ENCODE measurements at places on chromosomes 5 and 9. TPM values are rescaled to one million over a fixed set of nuclear protein-coding genes. Genes with fewer than 3 reads are reported as not detected.

DNA sequence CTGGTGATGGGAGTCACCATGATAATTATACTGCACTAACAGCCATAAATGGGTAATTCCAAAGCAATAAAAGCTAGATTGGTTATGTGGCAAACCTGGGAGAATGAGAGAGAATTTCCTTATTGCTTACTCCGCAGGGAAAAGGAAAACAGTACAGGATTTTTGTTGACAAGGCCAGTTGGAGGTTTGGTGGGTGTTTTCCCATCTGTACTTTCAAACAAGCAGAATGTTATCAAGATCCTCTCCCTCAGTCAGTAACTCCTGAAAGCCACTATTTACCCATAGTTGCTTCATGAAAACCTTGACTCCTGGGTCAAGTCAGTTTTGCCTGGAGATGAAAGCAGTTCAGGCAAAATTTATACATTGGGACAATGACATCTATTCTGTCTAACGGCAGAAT lies 26.4 kb downstream of the IL9 start:
- H3K27me3 ChIP-seq: no peaks in the 10 kb centered on the region
- no peaks in the 10 kb centered on the region for H3K36me3 ChIP-seq
- H3K27ac ChIP-seq: no peak overlapping the region
- no peak overlapping the region for H3K4me3 ChIP-seq

- peaks cover 41% of the 10 kb centered on the region for H3K36me3 ChIP-seq
- no peak overlapping the region for H3K27ac ChIP-seq
- H3K27me3 ChIP-seq: no peaks in the 10 kb centered on the region
- H3K4me3 ChIP-seq: no peak overlapping the region
- no peak for DNase-seq
Observed at GRCh38 chr9:33464045-33464636, 9.6 kb downstream of the NOL6 start.

DNA sequence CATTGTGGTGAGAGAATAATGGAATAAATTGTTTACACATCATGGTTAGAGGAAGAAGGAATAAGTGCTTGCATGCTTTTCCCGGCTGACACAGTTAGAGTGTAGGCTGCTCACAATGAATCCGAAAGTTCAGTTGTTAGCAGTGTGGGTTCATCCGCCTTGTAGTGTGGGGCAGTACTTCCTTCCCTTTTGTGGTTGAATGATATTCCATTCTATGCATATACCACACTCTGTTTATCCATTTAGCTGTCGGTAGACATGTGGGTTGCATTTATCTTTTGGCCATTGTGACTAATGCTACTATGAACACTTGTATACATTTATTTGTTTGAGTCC lies 84.0 kb downstream of the COL5A1 start:
- no peak overlapping the region for H3K27ac ChIP-seq
- H3K36me3 ChIP-seq: no peaks in the 10 kb centered on the region
- H3K4me1 ChIP-seq: no peaks in the 10 kb centered on the region
- no peaks in the 10 kb centered on the region for H3K27me3 ChIP-seq

DNA sequence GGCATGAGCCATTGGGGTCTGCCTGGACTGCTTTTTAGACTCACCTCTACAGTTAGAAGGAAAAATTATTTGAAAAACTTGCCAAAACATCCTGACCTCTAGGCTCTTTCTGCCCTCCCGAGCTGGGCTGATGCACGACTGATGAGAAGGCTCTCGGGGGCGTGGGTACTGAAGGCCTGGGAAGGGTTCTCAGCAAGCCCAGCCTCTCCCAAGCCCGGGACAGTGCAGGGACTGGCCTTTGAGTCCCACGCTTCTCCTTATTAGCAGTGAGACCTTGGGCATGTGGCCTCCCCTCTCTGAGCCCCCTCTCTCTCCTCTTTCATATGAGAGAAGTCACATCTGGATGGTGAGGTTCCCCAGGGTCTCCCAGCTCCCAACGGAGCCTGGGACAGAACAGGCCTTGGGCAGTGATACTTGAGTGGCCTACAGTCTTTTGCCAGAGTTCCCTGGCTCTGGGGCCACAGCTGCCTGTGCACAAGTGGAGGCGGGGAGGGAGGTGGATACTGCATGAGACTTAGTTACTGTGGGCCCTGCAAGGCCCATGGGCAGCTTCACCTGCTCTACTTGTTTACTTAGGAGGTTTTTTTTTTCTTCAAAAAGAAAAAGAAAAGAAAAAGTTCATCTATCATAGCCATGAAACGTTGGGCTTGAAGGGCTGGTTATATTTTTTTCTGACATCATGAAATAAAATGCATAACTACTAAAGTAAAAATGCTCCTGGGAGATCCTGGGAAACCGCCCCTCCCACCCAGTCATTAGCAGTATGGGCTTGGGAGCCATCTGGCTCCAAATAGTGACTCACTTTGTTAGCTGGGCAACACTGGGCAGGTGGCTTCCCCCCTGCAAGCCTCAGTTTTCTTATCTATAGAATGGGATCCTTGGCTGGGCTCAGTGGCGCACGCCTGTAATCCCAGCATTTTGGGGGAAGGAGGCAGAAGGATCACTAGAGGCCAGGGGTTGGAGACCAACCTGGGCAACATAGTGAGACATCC lies 139.4 kb downstream of the GAPVD1 start:
- no peak overlapping the region for H3K27ac ChIP-seq
- no peak for DNase-seq
- no peaks in the 10 kb centered on the region for H3K27me3 ChIP-seq

GRCh38 chr5:98846520-98846919 lies 73.1 kb downstream of the RGMB start:
- no peaks in the 10 kb centered on the region for H3K27me3 ChIP-seq
- no peak overlapping the region for H3K4me3 ChIP-seq
- H3K36me3 ChIP-seq: no peaks in the 10 kb centered on the region
- no peak for DNase-seq
- no peak overlapping the region for H3K27ac ChIP-seq

DNA sequence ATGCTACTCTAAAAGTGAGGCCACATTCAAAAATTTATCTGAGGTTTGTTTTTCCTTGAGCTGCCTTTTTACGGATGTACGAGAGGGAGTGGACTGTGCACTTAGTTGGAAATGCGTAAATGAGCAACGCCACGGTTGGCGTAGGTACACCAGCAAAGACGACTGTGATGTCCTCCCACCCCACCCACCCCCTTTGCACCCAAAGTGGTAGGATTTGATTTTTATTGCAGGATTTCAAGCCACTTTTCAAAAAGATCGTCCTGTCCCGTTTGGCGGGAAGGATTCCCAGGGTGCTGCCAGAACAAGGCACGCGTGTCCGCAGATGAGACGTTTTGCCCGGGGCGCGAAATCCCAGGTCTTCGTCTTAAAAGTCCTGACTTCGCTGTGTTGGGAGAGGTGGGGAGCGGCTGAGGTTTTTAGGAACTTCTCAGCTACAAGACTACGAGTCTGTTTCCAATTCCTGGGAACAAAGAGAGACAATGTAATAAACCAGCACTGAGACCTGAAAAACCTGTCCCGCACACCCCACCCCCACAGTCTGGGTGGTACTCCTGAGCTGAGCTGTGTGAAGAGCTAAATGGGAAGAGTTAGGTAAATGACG lies 1.0 kb upstream of the TLE1 start:
- H3K27ac ChIP-seq: no peak overlapping the region
- no peak overlapping the region for H3K4me3 ChIP-seq
- no peak for DNase-seq
- H3K27me3 ChIP-seq: no peaks in the 10 kb centered on the region
- no peaks in the 10 kb centered on the region for H3K36me3 ChIP-seq

- peak overlapping the region; percentile 45 for H3K4me3 ChIP-seq
- peaks cover 44% of the 10 kb centered on the region for H3K4me1 ChIP-seq
- no peaks in the 10 kb centered on the region for H3K36me3 ChIP-seq
- no peak for DNase-seq
Observed at GRCh38 chr5:160466116-160466515, 44.5 kb downstream of the PTTG1 start.

DNA sequence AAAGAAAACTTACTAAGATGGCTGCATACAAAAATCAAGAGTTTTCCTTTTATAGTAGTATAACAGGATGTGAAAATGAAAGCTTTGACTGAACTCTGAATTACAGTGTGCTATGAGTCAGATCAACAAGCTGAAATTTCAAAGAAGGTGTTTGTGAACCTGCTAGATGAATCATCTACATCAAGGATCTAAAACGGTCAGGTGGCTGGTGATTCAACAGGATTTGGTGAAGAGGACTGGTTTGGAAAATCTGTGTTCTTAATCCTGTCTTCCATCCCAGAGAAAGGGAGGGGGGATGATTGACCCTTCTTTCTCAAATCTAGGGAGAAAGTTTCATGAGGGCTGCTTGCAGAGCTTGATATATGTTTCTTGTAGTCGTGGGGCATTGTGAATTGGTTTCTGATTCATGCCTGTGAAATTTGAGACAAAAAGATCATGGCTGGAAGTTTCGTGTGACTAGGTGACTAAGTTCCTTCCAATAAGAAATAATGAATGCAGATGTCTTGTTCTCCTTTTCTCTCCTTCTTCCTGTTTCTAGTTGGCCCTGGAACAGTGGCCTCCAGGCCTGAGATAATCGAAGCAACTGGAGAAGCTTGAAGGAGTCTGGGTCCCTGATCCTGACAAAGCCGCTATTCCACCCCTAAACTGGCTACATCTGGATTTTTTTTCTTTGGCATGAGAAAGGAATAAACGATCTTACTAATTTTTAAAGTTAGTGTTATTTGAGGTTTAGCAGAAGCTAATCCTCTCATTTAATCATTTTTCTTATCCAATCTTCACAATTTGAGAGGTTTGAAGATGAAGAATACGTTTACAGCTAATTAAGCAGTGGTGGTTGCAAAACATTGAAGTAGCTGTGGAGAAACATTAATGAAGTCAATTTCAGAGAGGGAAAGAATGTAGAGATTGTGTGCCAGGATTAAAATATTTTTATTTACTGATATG lies 67.2 kb downstream of the MRPS30 start:
- H3K4me3 ChIP-seq: 0 out of 2 replicates have a peak overlapping the region, but pooled peaks have one; percentile 18
- DNase-seq: peak; percentile 55
- peak overlapping the region; percentile 87 for H3K27ac ChIP-seq
- H3K4me1 ChIP-seq: peaks cover 11% of the 10 kb centered on the region
- H3K27me3 ChIP-seq: no peaks in the 10 kb centered on the region

GRCh38 chr5:20446121-20446520 lies 458.1 kb upstream of the CDH18 start:
- H3K4me1 ChIP-seq: no peaks in the 10 kb centered on the region
- no peak overlapping the region for H3K27ac ChIP-seq
- H3K27me3 ChIP-seq: no peaks in the 10 kb centered on the region
- H3K36me3 ChIP-seq: no peaks in the 10 kb centered on the region
- H3K4me3 ChIP-seq: no peak overlapping the region

The LCN12 gene
- polyA plus RNA-seq: 0.19 TPM

The TRIO gene
- 11.2 TPM for polyA plus RNA-seq

The NTNG2 gene
- polyA plus RNA-seq: not detected

The IL13 gene
- polyA plus RNA-seq: 0.15 TPM

The SELENOP gene
- polyA plus RNA-seq: 0.51 TPM

Data from GM12878 (cell line).